Vagina (tissue), 2 donors: ENCODE measurements at places on chromosomes 7 and 10. TPM values are rescaled to one million over a fixed set of nuclear protein-coding genes. Genes with fewer than 3 reads are reported as not detected.

- DNase-seq = no peak
- no peaks in the 10 kb centered on the region for H3K36me3 ChIP-seq
- no peaks in the 10 kb centered on the region for H3K27me3 ChIP-seq
- H3K27ac ChIP-seq = peak overlapping the region; percentile 29
- no peak overlapping the region for H3K4me3 ChIP-seq
- peaks cover 12% of the 10 kb centered on the region for H3K4me1 ChIP-seq
These were observed 48.3 kb upstream of the NRBF2 start for GRCh38 chr10:63084690-63085382.

DNA sequence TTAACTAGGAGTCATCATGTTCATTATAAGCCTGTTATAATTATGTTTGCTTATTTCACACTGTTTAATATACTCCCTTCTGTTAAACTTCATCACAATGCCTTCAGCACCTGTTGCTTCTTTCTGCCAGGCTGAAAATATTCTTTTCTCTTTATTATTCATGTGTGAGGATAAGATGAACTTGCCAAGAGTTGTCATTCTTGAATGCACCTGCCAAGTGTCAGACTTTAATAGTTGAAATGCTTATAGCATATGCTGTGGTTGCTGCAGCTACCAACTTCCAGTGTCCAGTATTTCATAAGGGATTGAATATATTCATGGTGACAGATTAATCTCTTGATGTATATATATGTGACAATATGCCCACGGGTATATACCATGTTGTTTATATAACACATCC is 339.2 kb upstream of the MEOX2 start:
- no peak overlapping the region for H3K4me3 ChIP-seq
- DNase-seq = no peak
- H3K27ac ChIP-seq = no peak overlapping the region
- H3K27me3 ChIP-seq = no peaks in the 10 kb centered on the region
- H3K36me3 ChIP-seq = no peaks in the 10 kb centered on the region
- H3K4me1 ChIP-seq = no peaks in the 10 kb centered on the region

DNA sequence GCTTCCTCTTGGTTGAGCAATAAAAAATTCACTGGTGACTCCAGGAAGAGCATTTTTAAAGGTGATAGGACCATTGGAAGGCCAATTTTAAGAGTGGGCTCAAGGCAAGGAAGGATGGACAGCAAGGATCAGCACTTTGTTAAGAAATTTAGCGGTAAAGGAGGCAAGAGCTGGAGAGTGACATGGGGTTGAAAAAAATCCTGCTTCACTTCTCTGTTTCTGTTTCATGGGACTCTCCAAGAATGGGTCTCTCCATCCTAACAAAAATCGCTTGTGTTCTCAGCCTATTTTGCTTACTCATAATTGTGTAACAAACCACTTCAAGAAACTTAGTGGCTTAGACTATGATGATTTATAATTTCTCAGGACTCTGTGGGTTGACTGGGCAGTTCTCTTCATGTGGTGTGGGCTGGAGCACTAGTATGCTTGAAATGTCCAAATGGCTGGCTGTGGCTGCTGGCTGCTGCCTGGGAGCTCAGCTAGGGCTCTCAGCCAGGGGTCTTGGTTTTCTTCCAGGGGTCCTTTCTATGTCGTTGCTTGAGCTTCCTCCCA is 59.8 kb upstream of the ZNRF2 start:
- no peaks in the 10 kb centered on the region for H3K36me3 ChIP-seq
- H3K27me3 ChIP-seq = no peaks in the 10 kb centered on the region
- DNase-seq = peak; percentile 34
- peaks cover 21% of the 10 kb centered on the region for H3K4me1 ChIP-seq
- H3K27ac ChIP-seq = no peak overlapping the region

DNA sequence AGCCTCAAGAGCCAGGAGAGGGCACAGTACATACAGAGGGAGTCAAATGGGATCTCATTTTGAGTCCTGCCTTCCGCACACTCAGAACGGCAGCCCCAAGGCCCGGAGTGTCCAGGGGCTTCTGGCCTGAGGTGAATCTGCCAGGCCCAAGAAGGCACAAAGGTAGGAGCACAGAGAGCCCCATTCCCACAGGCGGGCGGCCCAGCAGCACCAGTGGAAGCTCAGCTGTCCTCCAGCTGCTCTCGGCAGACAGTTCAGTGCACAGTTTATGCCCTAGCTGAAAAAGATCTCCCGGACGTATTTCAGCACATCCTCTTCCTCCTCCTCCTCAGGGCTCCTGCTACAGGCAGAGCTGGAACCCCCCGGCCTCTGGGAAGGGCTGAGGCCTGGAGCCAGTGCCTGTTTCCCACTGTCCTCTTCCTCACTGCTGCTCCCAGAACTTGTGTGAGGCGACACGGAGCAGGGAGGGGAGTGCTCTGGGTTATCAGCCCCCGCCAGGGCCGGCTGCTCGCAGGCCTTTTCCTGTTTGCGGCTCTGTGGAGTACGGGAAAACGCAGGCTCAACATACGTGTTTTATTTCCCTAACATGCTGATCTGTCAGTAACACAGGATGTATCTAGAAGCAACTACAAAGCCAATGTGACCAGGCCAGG is 4.0 kb downstream of the CYREN start:
- H3K27me3 ChIP-seq = no peaks in the 10 kb centered on the region
- H3K4me3 ChIP-seq = no peak overlapping the region
- H3K36me3 ChIP-seq = no peaks in the 10 kb centered on the region

DNA sequence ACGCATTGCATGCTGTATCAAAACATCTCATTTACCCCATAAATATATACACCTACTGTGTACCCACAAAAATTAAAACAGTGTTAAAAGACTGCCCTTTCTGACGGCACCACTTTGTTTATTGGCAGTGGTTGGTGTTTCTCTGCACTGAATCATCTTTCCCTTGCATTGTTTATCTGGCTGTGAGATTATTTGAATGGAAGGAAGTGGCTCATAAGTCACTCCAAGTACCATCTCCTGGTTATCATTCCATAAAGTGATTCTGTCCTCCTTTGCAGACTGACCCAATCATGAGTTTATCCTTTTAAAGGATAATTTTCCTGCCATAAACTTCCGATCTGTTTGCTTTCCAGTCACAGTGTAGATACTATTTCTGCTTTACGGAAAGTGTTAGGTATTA is 183.8 kb downstream of the CAMK1D start:
- H3K36me3 ChIP-seq = no peaks in the 10 kb centered on the region
- no peak overlapping the region for H3K27ac ChIP-seq
- peaks cover 9% of the 10 kb centered on the region for H3K4me1 ChIP-seq
- H3K4me3 ChIP-seq = no peak overlapping the region
- no peak for DNase-seq
- no peaks in the 10 kb centered on the region for H3K27me3 ChIP-seq

Gene ANLN
- total RNA-seq = 18.9 TPM

Gene TRIM4
- total RNA-seq = 33.1 TPM

Gene VIPR2
- 11.3 TPM for total RNA-seq

Gene CTAGE6
- total RNA-seq = 1.7 TPM
